ENCODE measurements at places on chromosomes 12 and 14.

DNA sequence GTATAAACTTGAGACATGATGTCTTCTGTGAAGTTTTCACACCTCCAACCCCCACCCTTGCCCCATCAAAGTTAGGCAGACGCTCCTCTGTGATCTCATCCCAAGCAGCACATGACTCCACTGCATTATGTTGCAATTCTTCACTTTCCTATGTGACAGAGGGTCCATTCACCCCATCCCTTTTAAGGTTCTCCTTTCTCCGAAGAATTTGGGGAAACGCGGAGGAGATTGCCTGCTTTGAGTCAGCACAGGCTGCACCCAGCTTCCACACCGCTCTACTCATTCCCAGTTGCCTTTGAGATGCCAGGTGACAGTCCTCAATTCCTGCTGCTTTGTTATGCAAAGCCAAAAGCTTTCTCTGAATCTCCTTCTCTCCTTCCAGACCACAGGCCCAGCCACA is 61.8 kb downstream of the PHLDA1 start:
- DNase-seq, result no peak

- no peak for DNase-seq
These were observed 194.1 kb upstream of the PLEKHA5 start for GRCh38 chr12:18935371-18935965.

GRCh38 chr14:31059152-31059924 is 33.2 kb upstream of the STRN3 start:
- DNase-seq, result no peak

DNA sequence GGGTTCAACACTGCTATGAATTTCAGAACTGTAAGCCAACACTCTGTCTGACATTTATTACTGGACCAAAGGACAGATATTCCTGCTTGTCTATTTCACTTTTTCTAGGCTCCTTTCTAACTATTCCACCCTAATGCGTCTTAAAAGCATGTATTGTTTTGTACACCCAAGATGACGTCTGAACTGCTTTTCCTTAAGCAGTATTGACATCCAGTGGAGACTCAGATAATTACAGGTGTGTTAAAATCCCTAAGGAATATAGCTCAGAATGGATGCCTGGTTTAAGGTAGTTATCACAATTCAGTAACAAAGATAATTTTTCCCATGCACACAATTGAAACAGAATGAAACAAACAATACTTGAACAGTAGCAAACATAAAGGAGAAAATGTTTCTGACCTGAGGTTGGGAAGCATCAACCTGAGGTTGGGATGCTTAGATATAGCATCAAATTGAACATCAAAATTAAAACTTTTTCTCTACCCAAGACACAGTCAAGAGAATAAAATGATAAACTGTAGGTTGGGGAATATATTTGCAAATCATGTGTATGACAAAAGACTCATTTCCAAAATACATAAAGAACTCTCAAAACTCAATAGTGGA is 93.7 kb upstream of the PTPRR start:
- no peak for DNase-seq

DNA sequence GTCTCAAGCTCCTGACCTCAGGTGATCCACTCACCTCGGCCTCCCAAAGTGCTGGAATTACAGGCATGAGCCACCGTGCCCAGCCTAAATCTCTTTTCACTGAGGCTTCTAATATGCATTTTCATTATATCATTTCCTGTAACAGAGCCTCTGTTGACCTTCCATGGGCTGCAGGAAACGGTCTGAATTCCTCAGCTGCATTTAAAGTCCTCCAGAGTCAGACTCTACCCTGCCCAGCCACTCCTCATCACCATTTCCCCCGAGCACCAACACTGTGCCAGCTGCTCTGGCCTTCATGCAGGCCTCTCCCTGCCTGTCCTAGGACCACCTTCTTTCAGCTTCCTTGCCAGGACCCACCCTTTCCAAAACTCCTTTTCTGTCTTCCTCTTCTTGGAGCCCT is 9.8 kb upstream of the NFKBIA start:
- DNase-seq, result no peak

GRCh38 chr14:100576091-100577085 is 10.8 kb downstream of the BEGAIN start:
- no peak for DNase-seq

DNA sequence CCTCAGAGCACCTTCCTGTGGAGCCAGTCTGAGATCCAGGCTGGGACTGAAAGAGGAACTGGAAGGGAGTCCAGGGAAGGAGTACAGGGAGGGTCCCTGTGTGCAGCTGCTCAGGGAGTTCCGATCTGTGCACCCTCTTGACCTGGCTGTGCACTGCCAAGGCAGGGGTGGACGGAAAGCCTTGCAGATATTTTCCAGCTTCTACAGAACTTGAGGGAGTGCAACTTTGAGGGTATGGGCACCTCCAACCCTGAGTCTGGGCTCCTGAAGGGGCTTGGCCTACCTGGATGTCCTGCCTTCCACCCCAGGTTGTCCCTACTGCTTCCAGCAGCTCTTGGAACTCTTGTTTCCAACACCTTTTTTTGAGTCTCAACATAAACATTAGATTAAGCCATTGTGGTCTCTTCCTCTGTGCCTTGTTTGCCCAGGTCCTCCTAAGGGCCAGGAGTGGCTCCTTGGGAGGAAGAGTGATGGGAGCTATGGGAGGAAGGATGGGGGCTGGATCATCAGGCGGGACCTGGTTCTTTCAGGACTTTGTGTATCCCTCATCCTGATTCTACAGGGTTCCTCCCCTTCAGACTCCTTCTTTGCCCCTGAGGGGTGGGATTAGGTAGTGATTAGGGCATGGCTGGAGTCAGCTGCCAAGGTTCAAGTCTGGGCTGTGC is 3.5 kb downstream of the KRT7 start:
- DNase-seq, result no peak

- no peak for DNase-seq
These were observed 31.9 kb upstream of the DUSP6 start for GRCh38 chr12:89384050-89384758.

DNA sequence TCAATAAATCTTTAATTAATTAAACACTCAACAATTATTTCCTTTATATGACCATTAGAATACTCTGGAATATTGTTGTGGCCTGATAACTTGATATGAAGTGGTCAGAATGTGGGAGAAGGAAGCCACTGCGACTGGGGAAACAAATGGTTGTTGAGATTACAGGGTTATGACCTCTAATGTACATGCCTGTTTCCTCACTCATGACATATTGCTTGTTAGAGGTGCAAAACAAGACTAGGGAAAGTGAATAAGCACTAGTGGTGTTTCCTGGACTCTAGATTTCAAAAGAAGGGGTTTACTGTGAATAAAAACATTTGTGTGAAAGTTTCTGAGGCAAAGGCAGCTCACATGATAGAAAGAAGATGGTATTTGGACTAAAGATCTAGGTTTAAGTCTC is 53.3 kb downstream of the STAB2 start:
- no peak for DNase-seq

DNA sequence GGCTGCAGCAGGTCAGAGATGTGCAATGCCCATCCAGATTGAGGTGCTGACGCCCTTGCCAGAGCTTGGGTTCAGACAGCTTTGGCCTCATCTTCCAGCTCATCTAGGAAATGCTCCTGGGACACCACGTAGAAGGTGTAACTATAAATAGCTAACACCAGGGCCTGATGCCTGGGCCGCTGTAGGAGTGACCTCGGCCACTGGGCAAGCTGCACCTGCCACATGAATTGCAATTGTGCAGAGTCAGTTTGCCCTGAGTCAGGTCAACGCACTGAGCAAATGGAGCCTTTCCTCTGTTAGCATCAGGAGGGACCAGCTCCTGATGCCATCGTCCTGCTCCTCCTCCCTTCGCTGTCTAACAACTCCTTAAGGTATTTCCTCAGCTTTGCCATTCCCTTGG is 17.4 kb upstream of the DNM1L start:
- DNase-seq, result no peak

GRCh38 chr14:50926851-50927386 is 17.4 kb downstream of the PYGL start:
- no peak for DNase-seq

- DNase-seq, result no peak
These were observed 3.2 kb downstream of the SPTLC2 start for GRCh38 chr14:77613201-77613600.

DNA sequence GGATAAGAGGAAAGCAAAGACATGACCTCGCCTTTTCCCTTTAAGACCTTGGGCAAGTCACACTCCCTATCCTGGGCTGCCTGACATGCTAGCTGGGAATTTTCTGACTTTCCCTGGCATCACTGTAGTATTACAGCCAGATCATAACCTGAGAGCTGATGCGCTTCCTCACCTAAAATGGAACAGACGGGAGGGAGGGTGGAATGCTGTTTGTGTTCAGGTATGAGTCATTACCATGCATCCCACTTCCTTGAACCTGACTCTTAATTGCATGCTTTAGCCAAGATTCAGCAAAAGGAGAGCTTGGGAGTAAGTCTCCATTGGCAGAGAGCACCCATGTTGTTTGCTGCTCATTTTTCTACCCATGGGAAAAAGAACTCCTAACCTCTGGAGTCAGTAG is 156.5 kb downstream of the KCNK10 start:
- no peak for DNase-seq

- no peak for DNase-seq
These were observed 132.7 kb downstream of the NRXN3 start for GRCh38 chr14:78302841-78303240.

GRCh38 chr12:11596141-11596540 is 53.3 kb upstream of the ETV6 start:
- DNase-seq, result no peak

- no peak for DNase-seq
These were observed 3.3 kb downstream of the CD4 start for GRCh38 chr12:6792522-6793201.

GRCh38 chr14:87797001-87797400 is 196.0 kb downstream of the GALC start:
- DNase-seq, result no peak

DNA sequence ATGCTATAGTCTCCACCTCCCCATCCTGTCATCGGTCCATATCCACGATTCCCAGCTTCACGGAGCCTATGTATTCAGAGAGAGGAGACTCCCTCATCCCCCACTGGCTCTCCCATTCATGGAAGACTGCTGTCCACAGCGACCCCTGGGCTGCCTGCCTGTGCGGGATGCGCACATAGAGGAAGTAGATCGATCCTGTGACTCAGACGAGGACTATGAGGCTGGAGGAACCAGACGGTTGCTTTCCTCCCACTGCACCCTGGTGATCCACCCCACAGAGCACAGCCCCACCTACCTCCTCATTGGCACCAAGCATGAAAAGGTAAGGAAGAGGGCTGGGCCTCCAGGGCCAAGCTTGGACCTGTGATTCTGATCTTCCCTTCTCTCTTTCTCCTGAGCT is 24.4 kb downstream of the PIGH start:
- no peak for DNase-seq

- no peak for DNase-seq
These were observed 103.0 kb downstream of the PRMT8 start for GRCh38 chr12:3593906-3594483.

GRCh38 chr12:102879-103168 is 36.3 kb downstream of the IQSEC3 start:
- no peak for DNase-seq

DNA sequence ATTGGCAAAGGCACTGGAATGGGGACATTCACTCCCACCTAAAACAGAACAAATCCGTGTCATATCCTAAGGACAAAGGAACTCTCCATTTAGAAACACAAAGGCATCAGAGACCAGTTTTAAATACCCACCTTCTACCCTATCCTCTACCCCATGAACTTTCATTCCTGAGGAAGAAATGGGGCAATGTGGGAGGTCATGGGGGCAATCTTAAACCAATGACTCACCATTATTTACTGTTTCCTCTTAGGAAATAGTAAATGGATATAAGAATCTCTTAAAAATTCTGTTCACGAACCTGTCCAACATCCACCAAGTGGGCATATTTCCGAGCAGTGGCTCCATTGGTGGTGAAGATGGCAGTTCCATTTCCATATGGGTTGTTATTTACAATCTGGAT is 19.4 kb downstream of the ALDH6A1 start:
- DNase-seq, result no peak

DNA sequence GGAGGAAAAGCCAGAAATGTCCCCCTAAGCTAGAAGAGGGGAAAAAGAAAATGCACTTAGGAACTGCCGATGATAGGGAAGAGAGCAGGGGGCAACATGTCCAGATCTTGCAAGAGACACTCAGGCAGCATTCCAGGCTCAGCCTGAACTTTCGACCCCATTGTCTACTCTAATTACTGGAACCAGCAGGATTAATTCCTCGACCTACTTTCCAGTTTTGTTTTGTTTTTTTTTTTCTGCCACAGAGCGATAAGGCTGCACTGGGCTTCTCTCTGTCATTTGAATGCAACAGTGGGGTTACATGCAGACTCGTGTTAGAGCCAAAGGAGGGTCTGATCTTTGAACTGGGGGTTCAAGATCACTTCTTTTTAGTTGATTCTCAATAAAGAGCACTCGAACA is 68.7 kb upstream of the MED13L start:
- DNase-seq, result no peak

DNA sequence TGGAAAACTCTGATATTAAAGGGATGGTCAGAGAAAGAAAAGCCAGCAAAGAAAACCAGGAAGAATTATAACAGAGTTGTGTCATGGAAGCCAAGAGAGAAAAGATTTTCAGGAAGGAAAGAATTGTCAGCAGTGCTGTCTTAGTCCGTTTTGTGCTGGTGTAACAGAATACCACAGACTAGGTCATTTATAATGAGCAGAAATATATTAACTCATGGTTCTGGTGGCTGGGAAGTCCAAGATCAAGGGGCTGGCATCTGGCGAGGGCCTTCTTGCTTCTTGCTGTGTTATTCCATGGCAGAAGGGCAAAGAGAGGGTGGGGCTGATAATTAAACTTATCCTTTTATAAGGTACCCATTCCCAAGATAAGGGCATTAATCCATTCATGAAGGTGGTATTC is 6.4 kb upstream of the INHBE start:
- DNase-seq, result no peak

- no peak for DNase-seq
These were observed 503.7 kb downstream of the NRXN3 start for GRCh38 chr14:78673845-78674244.

- DNase-seq, result no peak
These were observed 8.2 kb upstream of the CRADD start for GRCh38 chr12:93668919-93669418.

- no peak for DNase-seq
These were observed 489.0 kb downstream of the SNAPC1 start for GRCh38 chr14:62251237-62251636.

GRCh38 chr12:123891011-123891410 is 81.6 kb downstream of the CCDC92 start:
- no peak for DNase-seq

DNA sequence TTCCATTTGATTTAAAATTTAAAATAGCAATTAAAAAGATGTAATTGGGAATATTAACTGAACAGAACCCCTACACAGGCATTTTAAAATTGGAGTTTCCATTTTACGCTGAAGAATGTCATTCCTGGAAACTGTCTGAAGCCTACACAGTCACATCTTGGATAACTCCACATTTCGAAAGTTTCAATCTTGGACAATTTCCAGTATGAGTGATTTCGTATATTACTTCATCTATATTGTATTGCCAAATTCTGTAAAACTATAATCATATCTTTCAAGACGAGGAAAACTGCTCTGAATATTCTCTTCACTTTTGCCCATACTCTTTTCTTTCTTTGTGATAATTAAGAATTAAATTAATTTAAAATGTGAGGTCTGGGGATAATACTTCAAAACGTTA is 194.2 kb upstream of the ABCD2 start:
- no peak for DNase-seq

Measured in activated T-cell treated with anti-CD3 and anti-CD28 coated beads for 48 hours (primary cell).